Stomach (tissue), 19 donors: ENCODE measurements at places on chromosomes 5 and 9. TPM values are rescaled to one million over a fixed set of nuclear protein-coding genes. Genes with fewer than 3 reads are reported as not detected.

- no peaks in the 10 kb centered on the region for H3K36me3 ChIP-seq
- H3K27ac ChIP-seq: no peak overlapping the region
- H3K4me1 ChIP-seq: no peaks in the 10 kb centered on the region
- no peak for DNase-seq
- H3K27me3 ChIP-seq: no peaks in the 10 kb centered on the region
Measured at GRCh38 chr5:158373608-158374395, 514.9 kb upstream of the CLINT1 start.

- no peak for DNase-seq
- no peak overlapping the region for H3K4me3 ChIP-seq
- no peaks in the 10 kb centered on the region for H3K4me1 ChIP-seq
- no peaks in the 10 kb centered on the region for H3K36me3 ChIP-seq
- no peaks in the 10 kb centered on the region for H3K27me3 ChIP-seq
- no peak overlapping the region for H3K27ac ChIP-seq
Measured at GRCh38 chr5:43802119-43802518, 199.1 kb downstream of the NNT start.

HNRNPA0 gene
- total RNA-seq: 6.2 TPM

- peaks cover 5% of the 10 kb centered on the region for H3K4me1 ChIP-seq
- no peaks in the 10 kb centered on the region for H3K27me3 ChIP-seq
- no peak for DNase-seq
- H3K4me3 ChIP-seq: no peak overlapping the region
Measured at GRCh38 chr9:4591123-4591500, 71.0 kb upstream of the PLPP6 start.

GPX3 gene
- total RNA-seq: 222 TPM

BTNL3 gene
- not detected for total RNA-seq
